ENCODE measurements at places on chromosomes 2 and 18. TPM values are rescaled to one million over a fixed set of nuclear protein-coding genes. Genes with fewer than 3 reads are reported as not detected.

Gene ST6GAL2
- total RNA-seq: 0.07 TPM

Gene LYG1
- total RNA-seq: 0.59 TPM

Gene DOCK10
- total RNA-seq: 37.3 TPM

Gene SERPINB11
- total RNA-seq: not detected

Measured in smooth muscle cell of the pulmonary artery (primary cell).